ENCODE measurements at places on chromosomes 4 and X.

GRCh38 chrX:130034178-130034577 lies 51.7 kb downstream of the BCORL1 start:
- DNase-seq, result no peak

DNA sequence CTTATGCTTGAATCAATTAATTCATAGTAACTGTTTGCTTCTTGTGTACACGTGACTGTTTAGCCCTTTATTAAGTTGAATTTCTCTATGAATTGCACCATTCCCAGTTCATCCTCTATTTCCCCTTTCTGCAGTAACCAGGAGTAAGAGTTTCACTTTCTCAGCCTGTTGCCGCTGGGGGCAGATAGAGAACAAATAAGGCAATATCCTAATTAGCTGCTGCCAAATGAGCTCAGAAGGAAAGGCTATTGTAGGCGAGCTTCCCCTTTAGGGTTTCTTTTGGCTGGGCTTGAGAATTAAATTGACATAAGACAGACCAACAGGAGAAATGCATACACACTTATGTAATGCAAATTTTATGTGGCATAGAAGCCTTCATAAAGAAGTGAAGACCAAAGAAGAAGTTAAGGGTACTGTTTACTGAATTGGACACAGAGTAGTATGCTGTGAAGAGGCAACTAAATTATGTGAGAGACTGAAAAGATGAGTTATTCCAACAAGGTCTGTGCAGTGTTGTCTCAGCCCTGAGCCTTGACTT lies 1594.7 kb downstream of the TECRL start:
- no peak for DNase-seq

GRCh38 chrX:139543920-139544319 lies 13.4 kb downstream of the F9 start:
- DNase-seq, result no peak

GRCh38 chrX:56343664-56344063 lies 111.5 kb downstream of the KLF8 start:
- DNase-seq, result no peak

- no peak for DNase-seq
These were observed 12.3 kb downstream of the ZNF182 start for GRCh38 chrX:47991263-47992094.

GRCh38 chrX:113962343-113962742 lies 621.5 kb upstream of the HTR2C start:
- DNase-seq, result no peak

GRCh38 chr4:57403591-57403990 lies 293.4 kb upstream of the IGFBP7 start:
- DNase-seq, result no peak

GRCh38 chrX:107146670-107147069 lies 28.0 kb upstream of the RBM41 start:
- DNase-seq, result no peak

DNA sequence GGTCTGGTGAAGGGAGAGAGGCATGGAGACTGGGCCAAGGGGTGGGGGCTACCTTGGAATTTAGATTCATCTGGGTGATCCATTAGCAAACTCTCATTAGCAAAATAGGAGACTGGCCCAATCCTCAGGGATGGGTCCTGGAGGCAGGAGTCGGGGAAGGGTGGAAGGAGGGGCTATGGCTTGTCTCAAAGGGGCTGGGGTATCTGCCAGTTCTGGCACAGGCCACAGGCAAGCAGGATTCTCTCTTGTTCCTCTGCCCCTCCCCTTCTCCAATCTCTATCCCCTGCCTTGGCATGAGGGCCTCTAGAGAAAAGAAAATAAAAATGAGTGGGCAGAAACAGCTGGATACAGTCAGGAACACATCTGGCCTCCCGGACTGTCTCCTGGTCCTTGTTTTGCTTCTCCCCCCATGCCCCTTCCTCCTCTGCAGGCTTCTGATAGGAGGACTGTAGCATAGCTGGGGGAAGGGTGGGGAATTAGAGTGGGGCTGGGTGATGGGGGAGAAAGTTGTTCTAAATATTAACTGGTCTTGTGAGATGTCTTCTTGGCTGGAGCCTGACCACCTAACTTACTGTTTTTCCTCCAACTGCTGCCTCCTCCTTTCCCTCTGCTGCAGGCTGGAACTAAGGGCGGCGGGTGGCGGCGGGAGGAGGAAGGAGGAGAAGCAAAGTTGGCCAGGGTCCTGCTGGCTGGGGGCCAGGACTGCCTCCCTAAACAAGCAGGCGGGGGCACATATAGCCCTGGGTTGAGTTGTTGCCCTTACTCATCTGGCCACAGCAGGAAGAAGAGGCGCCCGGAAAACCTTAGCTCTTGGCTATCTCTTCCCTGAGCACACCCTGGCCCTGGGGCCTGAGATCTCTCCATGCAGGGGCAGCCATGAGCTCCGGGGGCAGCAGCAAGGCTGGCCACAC lies 53.3 kb upstream of the LAS1L start:
- no peak for DNase-seq

- no peak for DNase-seq
These were observed 86.9 kb downstream of the MAB21L2 start for GRCh38 chr4:150668824-150669223.

- no peak for DNase-seq
These were observed 2204.5 kb downstream of the ARAP2 start for GRCh38 chr4:34039766-34040165.

Measured in activated CD4-positive, alpha-beta T cell treated with anti-CD3 and anti-CD28 coated beads for 24 hours (primary cell).